Activated naive CD4-positive, alpha-beta T cell treated with anti-CD3 and anti-CD28 coated beads, Interleukin-2, amount 50 U/mL, for 72 hours (primary cell): ENCODE measurements at places on chromosomes 2 and 18. TPM values are rescaled to one million over a fixed set of nuclear protein-coding genes. Genes with fewer than 3 reads are reported as not detected.

Gene HOXD1
- not detected for total RNA-seq

DNA sequence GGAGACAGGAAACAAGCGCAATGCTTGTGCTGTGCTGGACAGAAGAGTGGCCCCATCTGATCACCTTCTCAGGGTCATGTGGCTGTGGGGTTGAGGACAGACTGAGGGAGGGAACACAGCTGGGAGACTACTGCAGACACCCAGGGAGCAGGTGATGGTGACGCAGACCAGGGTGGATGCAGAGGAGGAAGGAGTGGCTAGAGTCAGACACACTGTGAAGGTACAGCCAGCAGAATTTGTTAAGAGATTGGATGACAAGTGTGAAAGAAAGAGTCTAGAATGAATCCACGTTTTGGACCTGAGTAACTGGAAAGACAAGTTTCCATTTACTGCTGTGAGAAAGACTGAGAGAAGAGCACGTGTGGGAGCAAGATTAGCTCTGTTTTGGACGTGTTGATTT lies 15.9 kb upstream of the POMC start:
- no peak for DNase-seq

Gene PROKR1
- total RNA-seq = not detected

DNA sequence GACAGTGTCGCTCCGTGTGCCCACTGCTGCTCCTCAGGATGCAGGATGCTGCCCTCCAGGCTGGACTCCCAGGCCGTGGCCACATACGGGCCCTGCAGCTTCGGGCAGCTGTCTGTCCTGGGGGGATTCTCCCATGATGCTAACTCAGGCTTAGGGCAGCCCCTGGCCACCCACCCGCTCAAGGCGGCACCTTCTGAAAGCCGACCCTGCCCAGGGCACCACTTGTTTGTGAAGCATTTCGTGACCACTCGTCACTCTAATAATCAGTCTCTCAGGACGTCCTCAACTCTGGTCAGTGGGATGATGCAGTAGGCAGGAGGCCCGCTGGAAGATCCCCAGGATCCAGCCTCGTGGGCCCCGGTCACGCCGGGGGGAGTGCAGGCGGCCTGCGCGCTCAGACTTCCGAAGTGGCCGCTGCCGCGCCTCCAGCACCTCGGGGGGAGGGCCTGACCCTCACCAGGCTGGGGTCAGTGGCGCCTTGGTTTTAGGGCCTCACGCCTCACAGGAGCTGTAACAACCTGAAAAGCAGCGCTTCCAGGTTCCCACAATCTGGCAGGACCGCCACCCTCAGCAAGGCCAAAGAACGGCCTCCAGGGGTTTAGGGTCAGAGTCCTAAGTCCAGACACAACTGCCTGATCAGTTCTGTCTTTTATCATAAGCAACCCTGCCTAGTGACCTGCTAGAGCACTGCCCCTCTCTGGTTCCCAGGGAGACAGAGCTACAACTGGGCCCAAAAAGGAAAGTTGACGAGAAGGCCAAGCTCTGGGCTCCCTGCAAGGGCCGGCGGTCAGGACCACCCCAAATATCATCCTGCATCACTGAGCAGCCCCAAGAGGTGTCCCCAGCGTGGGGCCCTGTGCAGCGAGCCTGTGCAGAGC lies 53.0 kb downstream of the EIPR1 start:
- DNase-seq = no peak

GRCh38 chr2:134167015-134167414 lies 86.9 kb upstream of the MGAT5 start:
- no peak for DNase-seq

- DNase-seq = no peak
Observed at GRCh38 chr2:207332480-207333212, 166.9 kb upstream of the KLF7 start.

DNA sequence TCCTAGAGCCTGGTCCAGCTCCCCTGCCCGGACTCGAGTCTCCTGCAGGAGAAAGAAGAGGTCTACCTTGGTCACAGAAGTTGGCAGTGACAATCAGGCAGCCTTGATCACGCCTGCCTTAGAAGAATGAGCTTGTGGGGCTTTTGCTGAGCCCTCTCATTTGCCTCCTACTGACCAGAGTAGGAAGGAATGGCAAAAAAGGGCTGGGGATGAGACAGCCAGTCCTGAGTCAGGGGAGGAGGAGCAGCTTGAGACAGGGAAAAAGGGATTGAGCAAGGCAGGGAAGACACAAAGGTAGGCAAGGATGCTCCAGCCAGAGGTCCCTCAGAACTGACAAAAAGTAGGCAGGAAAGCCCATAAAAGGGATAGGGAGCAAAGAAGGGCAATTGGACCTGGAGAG lies 6.0 kb downstream of the WDR54 start:
- DNase-seq = no peak
